ENCODE measurements at places on chromosomes 4 and X. TPM values are rescaled to one million over a fixed set of nuclear protein-coding genes. Genes with fewer than 3 reads are reported as not detected.

DNA sequence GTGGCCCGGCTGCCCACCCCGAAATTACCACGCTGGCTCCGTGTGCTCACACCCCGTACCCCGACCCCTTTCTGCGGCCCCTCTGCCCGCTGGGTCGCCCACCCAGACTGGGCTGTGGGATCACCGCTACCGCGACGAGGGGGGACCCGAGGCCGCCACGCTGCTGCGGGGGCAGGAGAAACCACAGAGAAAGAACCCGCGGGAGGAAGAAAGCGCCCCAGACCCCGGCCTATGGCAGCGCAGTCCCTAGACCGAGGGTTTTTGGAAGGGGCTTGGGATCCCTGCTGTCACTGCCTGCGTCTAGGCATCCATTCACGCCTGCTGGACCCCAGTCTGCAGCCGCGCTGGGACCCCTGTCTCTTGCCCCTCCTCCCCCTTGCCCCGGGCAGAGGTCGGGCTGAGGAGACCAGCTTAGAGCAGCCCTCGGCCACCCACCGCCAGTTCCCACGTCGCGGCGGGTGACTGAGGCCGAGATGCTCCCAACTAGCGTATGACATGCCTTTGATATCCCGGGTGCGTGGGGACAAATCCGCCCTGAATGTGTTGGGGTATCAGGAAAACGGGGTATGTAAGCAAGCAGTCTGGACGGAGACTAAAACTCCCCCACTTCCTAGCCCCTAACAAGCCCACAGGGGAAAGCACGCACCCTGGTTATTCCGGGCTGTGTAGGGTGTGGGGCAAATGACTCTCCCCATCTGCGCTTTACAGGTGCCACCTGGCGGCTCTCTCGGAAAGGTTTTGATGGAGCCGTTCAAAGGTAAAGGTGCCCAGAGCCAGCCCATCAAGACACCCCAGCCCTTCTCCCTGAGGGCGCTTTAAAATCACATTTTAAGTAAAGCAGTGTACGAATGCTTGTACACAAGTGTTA lies 862 bp upstream of the INPP4B start:
- peak; percentile 10 for DNase-seq

- DNase-seq, result no peak
These were observed 173.2 kb upstream of the FAM9B start for GRCh38 chrX:9207142-9207541.

DNA sequence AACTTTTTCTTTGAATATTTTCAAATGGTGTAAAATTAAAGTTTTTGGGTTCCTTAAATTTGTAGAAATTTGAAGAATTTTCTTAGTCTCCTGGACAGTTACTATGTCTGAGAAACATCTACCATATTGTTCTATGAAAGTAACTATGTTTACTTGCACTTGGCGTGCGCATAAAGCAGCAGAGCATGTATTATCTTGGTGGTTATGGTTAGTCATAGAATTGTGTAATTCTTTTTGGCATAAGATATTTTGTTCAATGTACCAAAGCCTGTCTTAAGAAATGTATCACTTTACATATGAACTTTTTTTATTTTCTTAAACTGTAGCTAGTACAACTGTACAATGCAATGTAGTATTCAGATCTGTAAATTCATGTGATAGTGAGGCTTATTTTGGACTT lies 49.2 kb downstream of the CDS1 start:
- DNase-seq, result no peak

DNA sequence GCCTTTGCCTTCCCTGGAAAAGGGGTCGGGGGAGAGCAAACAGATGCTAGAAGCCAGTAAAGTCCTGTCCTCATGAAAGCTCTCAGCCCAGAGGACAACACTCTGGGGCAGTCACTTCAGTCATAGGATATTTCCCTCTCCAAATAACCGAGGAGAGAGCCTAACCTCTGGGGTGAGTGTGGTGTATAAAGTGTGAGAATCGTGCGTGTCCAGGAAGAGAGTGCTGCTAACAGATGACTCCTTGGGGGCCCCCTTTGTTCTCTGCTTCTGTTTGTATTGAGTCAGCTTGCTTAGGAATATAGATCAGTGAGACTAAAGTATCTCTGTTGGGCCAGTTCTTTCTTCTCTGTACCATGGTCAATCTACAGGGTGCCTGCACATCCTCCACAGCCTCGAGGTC lies 247.2 kb downstream of the PALLD start:
- DNase-seq, result peak; percentile 3

DNA sequence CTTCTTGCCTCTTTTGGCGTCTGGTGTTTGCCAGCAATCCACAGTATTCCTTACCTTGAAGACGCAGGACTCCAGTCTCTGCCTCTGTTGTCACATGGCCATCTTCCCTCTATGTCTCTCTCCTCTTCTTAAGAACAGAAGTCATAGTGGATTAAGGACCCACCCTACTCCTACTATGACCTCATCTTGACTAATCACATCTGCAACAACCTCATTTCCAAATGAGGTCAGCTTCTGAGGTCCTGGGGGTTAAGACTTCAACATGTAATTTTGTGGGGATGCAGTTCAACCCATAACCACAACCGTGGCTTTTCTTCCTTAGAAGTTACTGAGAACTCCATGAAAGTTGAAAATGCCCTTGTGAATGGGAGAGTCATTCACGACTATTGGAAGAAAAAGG lies 23.3 kb downstream of the TLR8 start:
- no peak for DNase-seq

DNA sequence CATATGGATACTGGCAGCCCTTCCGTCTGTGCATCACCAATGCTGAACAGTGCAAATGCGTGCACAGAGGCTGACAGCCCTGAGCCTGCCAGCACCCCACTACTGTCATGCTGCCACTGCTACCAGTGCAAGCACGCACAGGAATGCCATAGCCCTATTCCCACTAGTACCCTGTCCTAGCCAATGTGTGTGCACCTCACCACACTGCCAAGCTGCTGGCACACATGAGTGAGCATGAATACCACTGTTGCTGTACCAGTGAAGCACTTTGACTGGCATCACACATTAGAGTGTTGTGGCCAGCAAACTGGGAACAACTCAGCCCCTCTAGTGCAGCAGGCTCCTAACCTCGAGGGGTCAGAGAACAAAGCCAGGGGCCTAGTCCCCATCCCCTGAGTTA lies 102.9 kb upstream of the PCDH10 start:
- DNase-seq, result no peak

DNA sequence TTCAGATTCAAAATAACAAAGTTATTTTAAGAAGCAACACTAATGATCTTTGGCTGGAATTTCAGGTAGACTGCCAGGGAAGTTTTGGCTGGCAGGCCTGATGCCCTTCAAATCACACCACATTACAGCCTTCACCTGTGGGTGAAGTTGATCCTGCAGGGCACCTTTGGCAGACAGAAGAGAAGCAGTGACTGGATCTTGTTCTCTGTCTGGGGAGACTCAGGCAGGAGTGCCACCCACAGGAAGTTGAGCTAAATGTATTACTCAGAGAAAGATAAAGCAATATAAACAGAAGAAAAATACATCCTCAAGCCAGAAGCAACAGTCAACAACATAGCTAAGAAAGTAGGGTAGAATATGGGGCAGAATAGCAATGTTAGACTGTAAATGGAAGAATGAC lies 12.8 kb upstream of the CFAP299 start:
- DNase-seq, result no peak

DNA sequence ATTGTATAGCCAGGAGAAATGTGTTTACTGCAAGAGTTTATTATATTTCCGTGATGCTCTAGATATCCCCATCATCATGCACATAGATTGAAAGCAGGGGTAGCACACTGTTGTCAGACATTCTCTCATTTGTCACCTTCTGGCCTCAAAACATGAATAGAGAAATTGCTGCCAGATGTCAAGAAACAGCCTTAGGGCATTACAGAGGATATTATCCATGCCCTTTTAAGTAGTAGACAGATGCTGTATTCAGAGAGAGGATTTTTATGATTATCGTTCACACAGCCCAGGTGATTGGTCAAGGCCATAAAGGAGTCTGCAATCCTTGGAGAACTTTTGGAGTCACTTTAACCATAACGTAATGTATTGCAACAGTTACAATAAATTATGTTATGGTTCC lies 1961.5 kb upstream of the TENM3 start:
- DNase-seq, result no peak

GRCh38 chrX:109728173-109728535 lies 4.9 kb downstream of the ACSL4 start:
- no peak for DNase-seq

DNA sequence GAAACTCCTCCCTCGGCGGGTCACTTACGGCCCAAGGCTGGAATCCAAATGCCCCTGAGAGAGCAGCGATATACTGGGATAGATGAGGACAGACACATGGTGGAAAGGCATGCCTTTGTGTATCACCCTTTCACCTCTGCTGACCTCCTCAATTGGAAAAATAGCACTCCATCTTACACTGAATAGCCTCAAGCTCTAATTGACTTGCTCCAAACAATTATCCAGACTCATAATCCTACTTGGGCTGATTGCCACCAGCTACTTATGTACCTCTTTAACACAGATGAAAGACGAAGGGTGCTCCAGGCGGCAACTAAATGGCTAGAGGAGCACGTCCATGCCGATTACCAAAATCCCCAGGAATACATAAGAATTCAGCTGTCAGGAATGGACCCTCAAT lies 1142.2 kb downstream of the ARAP2 start:
- DNase-seq, result no peak

GRCh38 chrX:109841257-109841656 lies 108.2 kb upstream of the ACSL4 start:
- DNase-seq, result no peak

- no peak for DNase-seq
These were observed 442.8 kb downstream of the BCOR start for GRCh38 chrX:39654952-39655351.

DNA sequence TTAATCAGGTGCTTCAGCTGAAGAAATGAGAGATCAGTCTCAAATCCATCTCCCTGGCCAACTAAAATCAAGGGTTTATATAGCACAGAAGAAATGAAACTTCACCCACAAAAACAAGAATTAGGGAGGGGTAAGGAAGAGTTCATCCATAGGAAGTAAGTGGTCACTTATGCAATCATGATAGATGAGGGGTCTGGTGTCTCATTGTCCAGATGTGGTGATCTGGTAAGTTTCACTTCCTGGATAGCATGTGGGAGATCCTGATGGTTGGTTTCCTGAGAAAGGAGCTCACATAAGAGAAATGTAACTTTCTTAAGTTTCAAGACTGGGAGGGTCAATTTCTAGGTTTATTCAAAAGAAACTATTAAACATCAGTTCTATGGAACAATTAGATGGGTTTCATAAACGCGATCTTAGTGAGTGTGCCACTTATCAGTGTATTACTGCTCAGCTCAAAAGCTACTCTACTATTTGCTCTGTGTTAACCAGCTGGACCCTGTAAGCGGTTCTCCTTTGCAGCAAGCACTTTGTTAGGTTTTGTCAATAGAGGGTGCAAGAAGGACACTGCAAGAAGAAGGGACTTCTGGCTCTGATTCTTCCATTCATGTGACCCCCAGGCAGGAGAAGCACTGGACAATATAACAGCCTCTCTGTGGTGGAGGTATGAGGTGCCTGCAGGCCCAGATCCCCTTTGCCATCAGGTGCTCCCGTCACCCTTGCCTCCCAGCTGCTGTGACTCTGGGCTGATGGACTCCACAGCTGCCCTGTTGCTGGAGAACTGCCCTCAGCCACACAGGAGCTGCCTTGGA lies 35.4 kb upstream of the HPSE start:
- DNase-seq, result peak; percentile 44

DNA sequence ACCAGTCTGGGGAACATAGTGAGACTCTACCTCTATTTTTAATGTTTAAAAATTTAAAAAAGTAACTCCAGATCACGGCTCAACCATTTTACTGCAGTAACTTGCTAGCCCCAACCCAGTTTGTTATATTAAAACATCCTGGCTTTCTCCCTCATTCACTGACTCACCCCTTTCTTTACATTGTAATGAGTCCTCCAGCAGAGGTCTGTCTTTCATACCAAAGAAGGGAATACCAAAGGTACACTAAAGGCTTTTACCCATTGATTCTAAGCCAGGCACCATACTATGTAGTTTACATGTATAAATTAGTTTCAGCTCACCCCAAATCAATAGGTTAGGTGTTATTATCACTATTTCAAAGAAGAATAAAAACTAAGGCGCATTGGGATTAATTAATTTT lies 286.9 kb downstream of the PACRGL start:
- no peak for DNase-seq

DNA sequence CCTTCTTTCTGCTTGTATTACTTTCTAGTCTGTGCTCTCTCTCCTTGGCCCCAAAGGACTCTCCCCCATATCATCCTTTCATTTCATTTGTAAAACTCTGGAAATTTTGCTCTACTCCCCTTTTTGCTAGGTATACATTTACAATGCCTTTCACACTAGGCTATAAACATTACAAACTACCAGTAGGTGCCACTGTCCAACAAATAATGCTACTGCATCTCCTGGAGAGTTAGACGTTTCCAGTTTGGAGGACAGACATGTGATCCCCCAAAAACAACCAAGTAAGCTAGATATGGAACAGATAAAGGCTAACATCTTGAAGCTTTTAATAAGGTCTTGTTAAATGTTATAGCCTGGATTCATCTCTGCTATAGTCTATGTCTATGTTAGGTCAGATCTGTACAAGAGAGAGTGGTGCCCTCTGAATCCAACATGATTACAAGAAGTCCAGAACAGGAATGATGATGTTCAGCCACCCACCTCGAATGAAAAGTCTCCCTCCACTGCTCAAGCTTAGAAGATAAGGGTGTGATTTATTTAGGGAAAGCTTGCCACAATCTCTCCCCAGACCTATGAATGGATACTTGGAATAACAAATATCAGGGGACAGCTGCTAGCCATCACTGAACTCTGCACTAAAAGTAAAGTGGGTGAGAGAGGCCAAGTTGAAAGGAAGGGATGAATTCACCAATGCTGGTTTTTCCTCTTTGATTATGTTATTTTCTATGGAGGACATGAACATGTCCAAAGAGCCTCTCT lies 14.3 kb downstream of the CBR4 start:
- DNase-seq, result no peak

GRCh38 chr4:46922205-46922604 lies 13.2 kb upstream of the COX7B2 start:
- no peak for DNase-seq

The SLC16A2 gene
- 0.07 TPM for total RNA-seq

The MTMR8 gene
- 0.14 TPM for total RNA-seq

- no peak for DNase-seq
These were observed 60.4 kb upstream of the BCOR start for GRCh38 chrX:40158036-40158706.

The GLUD2 gene
- 8.0 TPM for total RNA-seq

DNA sequence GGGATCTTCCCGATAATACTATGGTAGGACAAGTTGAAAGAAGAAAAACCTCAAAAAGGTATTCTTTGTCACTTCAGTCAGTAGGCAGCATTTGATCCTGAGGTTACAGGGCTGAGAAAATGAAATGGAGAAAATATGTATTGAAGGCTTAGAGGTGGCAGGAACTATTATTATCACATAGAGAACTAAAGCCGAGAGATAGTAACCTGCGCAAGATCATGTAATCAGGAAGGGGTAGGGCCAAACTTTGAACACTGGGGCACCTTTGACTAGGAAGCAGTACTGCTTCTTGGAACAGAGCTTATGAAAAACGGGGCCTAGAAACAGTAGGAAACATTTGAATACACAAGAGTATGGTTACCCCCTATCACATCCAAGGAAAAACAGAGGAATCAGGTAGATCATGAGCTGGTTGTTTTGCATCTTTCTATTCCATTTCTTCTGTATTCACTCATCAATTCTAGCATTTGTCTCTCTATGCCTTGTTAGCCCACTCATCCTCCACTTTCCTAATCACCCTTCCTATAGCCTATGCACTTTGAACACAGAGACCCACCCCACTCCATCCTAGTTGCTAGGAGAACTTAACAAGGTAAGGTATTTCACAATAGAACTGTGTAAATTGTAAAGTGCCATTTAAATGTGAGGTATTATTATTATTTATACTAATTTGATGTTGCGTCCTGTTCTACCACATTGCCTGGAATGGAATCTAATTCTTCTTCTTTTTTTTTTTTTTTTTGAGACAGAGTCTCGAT lies 34.6 kb upstream of the SLC9A7 start:
- peak; percentile 20 for DNase-seq
